ENCODE measurements at places on chromosomes 11 and 22.

GRCh38 chr11:57191311-57192219, 9.8 kb downstream of the LRRC55 start:
- no peak for DNase-seq

DNA sequence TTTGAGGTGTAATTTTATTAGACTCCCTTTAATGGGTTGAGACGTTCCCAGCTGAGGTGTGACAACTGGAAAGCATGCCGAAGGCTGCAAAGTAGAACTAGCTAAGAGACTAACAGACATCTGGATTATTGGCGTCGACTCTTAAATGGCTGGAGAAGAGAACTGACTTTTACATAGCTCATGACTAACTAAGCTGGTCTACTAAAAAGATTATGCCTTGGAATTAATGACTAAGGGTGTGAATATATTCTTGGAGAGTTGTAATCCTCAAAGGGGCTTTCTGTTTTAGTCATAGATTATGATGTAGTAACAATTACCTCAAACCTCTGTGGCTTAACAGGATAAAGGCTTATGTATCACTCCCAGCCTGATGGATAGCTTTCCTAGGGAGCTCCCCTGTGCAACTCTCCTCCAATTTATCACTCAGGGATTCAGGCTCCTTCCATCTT, 39.5 kb upstream of the SLC5A12 start:
- DNase-seq = no peak

DNA sequence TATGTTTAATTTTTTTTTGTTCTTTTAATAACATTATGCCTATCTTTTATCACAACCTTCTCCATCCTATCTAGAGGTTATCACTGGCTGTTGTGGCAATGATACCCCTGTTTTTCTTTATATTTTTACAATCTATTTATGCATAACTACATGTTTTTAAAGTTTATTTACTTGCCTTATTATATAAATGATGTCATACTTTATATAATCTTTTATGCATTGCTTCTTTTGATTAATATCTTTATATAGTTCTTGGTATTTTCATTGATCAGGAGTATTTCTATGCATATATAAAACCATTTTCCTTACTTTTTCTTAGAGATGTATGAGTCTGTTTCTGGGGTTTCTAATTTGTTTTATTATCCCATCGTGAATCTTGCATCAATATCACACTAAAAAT, 719.8 kb upstream of the RAG2 start:
- DNase-seq = no peak

GRCh38 chr11:5663511-5663910, 21.4 kb downstream of the TRIM5 start:
- DNase-seq = no peak

DNA sequence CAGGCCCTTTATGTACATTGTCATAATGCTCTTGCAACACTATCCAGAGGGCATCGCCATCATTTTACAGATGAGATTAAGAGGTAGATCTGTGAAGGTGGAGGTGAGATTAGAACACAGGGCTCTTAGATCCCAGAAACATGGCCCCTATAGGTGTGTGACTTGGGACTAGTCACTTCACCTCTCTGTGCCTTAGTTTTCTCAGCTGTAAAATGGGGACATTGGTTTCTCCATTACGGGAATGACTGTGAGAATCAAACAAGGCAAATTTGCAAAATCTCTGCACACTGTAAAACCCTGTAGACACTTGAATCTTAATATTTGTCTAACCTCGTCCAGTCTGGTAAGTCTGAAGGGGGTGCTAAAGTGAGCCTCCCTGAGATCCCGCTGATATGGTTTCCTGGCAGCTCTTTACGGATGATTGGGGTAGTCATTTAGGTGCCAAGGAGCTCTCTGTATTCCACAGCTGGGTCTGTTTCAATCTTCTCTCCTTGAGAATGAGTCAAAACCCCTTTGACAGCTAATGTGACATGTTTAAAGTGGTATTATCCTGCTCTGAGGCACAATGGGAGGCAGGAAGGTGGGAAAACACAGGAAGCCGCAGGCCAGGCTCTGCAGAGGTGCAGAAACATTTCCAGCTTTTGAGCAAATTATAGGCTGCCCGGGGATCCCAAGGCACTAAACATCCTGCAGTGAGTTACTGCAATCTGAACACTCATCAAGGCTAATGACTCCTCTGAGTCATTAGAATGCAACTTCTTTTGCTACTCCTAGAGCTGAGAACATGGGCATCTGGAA, 140.8 kb downstream of the CCDC81 start:
- DNase-seq = no peak

DNA sequence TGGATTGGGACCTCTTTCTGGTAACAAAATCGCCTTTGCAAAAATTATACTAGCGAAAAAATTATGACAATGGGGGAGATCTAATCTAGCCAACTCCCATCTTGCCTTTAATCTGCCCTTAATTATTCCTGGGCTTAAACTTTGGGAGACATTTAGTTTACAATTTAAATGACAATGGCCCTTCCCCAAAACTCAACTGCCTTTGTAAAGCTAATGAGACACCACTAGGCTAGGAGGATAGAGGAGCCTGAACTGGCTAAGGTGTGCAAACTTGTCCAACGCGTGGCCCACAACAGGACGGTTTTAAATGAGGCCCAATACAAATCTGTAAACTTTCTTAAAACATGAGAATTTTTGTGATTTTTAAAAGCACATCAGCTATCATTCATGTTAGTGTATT, 67.3 kb downstream of the RSF1 start:
- DNase-seq = no peak

GRCh38 chr11:8967184-8967583, 2.9 kb upstream of the TMEM9B start:
- no peak for DNase-seq

GRCh38 chr11:19428206-19429002, 187.7 kb upstream of the E2F8 start:
- DNase-seq = no peak

- no peak for DNase-seq
Measured at GRCh38 chr11:8368194-8368593, 104.5 kb upstream of the LMO1 start.

DNA sequence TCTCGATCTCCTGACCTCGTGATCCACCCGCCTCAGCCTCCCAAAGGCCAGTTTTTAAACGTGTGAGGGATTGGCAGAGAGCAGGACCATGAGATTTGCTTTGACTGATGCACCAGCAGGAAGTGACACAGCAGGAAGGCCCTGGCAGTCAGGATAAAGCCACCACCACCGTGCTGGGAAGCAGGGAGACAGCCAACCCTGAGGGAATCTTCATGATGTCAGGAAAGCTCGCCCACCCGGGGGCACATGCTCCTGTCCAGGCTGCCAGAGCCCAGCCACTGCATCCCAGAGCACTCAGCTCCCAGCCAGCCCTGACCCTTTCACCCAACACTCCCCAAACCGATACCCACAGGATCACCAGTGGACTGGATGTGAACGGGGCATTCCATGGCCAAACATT, 6.1 kb downstream of the TUBGCP6 start:
- no peak for DNase-seq

DNA sequence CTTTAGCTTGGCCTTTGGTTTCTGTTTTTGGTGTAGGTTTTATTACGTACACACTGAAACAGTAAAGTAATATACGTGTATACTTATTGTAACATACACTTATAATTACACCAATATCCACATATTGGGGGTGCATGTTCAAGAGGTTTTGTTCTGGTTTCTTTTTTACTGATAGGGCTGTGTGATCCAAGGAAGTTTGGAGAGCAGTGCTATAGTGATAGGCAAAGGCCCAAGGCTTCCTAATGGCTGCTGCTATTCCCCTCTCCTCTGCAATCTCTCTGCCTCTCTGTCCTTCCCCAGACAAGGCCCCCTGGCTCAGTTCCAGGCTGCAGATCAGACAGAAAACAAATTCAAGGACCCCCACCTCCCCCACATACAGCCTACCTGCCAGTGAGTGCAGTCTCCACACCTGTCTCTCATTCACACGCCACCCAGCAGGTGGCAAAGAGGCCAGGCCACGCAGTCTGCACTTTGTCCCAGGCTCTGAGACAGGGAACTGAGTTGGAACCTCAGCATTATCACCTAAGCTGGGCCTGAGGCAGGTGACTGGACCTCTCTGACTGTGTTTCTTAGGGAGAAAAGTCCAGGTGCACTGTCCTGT, 15.1 kb downstream of the TMEM184B start:
- DNase-seq = no peak

GRCh38 chr22:37827056-37827455, 3.9 kb downstream of the GALR3 start:
- no peak for DNase-seq

GRCh38 chr22:25837288-25837900, 95.4 kb downstream of the MYO18B start:
- no peak for DNase-seq

DNA sequence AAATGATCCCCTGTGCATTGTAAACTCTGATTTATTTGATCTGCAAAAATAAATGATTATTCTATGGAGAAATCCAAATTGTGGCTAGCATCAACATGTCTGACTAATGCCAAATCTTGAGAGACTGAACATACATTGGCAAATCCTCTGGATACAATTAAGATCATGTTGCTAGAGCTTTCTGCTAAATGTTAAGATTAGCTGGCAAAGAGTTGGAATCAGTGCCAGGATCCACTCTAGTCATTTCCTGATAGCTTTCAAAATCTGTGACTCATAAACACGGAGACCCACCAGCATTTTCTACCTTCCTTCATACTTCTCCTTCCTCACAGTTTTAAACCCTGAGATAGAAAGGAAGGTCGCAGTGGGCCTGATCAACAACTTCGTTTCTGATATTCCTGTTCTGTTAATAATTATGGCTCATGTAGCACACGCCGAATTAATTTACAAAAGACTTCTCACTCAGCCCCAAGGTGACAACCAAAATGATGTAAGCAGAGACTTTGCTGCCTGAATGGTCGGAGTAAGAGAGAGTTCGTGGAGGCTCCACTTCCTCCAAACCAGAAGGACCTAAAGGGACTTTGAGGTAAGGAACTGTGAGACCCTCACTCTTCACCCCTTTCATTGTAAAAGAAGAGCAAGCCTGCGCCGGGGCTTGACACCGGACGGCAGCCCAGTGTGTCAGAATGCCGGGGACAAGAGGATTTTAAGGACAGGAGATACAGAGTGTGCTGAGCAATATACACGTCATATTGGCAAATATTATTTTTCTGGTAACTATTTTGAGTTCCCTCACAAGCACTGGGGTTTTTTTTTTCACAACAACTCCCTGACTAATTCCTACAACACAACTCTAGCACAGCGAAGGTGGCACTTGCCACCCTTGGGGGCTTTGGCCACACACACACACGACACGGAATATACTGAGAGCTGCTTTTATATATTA, 42.0 kb downstream of the SERPINH1 start:
- DNase-seq = no peak

- DNase-seq = no peak
Measured at GRCh38 chr22:27422442-27422841, 379.1 kb downstream of the MN1 start.

DNA sequence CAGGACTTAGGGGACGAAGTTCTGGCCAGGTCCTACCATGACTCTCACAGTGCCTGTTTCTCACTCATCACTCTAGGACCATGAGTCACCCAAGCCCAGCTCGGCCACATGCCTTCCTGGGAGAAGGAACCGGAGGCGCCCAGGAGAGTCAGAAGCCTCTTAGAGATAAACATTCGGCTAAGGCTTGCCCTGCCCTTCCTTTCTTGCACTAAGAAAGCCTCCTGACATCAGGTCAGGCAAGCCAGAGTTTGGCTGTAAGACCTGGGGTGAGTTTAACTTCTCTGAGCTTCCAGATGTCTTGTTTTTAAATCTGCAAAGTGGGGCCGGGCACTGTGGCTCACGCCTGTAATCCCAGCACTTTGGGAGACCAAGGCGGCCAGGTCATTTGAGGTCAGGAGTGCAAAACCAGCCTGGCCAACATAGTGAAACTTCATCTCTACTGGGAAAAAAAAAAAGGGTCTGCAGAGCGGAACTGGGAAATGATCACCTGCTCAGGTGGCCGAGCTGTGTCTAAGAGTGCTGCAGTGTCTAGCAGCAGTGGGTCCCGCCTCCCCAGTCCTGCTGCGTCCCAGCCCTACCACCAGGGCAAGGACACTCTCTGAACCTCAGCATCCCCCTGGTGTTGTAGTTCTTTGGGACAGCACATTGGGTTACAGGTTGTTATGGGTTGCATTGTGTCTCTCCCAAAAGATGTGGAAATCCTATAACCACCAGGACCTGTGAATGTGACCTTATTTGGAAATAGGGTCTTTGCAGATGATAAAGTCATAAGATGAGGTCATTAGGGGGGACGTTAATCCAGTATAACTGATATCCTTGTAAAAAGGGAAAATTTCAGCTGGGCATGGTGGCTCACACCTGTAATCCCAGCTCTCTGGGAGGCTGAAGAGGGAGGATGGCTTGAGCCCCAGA, 1.8 kb upstream of the CARS1 start:
- no peak for DNase-seq

DNA sequence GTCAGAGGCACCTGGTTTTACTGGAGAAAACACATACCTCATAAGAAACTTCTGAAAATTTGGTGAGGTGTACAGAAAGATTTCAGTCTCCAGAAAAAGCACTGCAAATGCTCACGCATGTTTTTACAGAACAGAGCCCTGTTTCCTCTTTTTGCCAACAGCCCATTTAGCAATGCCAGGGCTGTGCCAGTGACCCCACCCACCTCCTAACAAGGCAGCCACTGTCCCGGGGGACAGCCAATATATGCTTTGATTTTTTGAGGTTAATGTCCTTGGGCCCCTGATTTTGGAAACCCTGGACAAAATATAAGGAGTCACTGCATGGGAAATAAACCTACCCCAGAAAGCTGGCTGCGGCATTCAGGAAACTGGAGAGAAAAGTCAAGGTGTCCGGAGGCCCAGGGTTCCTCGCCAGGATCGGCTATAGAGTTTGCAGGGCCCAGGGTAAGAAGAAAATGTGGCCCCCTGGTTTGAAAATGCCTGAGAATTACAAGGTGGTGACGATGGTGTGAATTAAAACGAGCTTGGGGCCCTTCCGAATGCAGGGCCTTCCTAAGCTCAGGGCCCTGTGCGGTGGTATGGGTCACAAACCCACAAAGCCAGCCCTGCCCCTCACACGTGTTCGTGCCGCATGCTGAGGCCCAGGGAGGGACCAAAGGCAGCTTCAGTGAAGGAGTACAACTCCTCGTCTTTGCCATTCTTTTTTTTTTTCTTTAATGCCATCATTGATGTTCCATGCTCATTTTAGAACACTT, 71.1 kb upstream of the WNT7B start:
- no peak for DNase-seq

DNA sequence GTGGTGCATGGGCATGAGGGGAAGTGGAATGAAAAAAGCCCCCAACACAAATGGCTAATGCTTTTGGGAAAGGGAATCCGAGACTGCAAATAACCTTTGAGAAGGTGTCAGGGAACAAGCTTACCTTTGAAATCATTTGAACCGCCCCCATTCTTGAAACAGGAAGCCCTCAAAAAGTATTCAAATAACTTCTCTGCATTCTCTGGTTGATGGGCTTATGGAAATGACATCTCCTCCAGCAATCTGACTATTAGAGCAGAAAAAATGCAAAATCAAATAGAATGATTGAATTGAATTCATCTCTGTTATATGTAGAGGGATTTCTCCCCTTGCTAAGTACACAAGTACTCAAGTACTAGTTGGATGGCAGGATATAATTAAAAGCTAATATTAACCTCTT, 409.9 kb downstream of the TMEM135 start:
- DNase-seq = no peak

GRCh38 chr22:27937453-27937852, 18.4 kb upstream of the PITPNB start:
- no peak for DNase-seq

Measured in T follicular helper cell (primary cell).